Head of caudate nucleus (tissue), 42 donors: ENCODE measurements at places on chromosomes 12 and 14.

DNA sequence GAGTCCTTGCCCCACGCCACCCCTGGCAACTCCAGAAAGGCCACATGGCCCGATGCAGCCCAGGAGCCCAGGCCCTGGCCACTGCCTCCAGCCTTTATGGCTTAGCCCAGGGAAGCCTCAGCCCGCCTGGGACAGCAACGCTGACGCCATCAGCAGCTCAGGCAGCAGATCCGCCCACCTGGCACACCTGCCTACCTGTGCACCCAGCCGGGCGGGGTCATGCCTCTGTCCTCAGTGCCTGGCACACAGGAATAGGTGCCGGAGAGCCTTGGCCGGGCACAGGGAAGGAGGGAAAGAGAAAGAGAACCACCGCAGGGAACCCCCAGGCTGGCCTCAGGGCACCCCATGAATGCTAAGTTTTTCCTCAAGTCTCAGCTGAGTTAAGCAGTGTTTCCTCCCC, 21.1 kb downstream of the BEGAIN start:
- no peak for DNase-seq

GRCh38 chr12:4789776-4790175, 69.6 kb downstream of the GALNT8 start:
- DNase-seq = no peak

DNA sequence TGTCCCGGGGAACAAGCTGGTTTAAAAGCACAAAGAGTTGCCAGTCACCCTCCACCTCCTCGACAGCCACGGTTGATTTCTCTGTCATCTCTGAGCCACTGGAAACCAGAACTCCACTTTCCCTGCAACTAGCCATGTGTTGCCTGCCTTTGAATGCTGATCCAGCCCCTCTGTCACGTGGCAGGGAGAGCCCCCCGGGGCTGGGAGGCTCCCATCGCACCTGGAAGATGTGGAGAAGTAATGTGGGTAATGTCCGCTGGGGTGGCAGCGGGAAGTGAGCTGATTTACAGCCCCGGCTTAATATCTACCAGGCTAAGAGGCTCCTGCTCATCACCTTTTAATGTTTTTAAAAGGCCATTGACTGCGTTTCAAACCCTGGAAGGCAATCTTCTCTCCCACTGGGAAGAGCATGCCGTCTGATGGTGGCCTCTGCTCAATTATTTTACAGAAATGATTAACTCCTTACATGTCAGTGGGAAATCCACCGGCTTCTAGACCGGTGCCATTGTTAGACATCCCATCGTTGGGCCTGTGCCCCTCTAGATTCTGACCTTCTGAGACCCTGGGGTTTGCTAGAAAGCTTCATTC, 7.4 kb downstream of the PRIMA1 start:
- no peak for DNase-seq

- DNase-seq = peak; percentile 79
Observed at GRCh38 chr14:92952481-92953298, 29.7 kb downstream of the CHGA start.

DNA sequence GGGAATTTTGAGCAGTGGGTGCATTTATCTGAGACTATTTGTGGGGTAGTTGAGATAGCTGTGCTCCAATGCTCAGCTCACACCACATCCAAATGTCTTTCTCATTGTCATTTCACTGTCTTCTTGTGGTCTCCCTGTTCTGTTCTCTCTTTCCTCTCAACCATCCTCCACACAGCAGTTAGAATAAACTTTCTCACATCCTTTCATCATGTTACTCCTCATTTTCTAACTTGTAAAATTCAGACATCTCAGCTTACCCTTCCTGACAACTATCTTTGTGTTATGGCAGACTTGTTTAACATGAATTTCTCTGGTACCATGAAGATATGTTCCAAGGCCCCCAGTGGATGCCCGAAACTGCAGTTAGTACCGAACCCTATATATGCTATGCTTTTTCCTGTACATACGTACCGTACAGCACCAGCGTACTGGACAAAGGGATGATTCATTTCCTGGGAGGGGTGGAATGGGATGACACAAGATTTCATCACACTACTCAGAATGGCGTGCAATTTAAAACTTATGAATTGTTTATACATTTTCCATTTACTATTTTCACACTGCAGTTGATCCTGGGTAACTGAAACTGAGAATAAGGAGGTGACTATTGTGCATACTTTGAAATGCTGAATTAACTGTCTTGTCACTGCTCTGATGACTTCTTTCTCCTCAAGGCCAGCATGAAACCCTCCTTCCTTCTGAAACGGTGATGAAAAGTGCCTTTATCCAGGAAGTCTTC, 177.1 kb upstream of the SLC38A2 start:
- DNase-seq = no peak

- no peak for DNase-seq
Observed at GRCh38 chr14:92973798-92974372, 50.9 kb downstream of the CHGA start.

DNA sequence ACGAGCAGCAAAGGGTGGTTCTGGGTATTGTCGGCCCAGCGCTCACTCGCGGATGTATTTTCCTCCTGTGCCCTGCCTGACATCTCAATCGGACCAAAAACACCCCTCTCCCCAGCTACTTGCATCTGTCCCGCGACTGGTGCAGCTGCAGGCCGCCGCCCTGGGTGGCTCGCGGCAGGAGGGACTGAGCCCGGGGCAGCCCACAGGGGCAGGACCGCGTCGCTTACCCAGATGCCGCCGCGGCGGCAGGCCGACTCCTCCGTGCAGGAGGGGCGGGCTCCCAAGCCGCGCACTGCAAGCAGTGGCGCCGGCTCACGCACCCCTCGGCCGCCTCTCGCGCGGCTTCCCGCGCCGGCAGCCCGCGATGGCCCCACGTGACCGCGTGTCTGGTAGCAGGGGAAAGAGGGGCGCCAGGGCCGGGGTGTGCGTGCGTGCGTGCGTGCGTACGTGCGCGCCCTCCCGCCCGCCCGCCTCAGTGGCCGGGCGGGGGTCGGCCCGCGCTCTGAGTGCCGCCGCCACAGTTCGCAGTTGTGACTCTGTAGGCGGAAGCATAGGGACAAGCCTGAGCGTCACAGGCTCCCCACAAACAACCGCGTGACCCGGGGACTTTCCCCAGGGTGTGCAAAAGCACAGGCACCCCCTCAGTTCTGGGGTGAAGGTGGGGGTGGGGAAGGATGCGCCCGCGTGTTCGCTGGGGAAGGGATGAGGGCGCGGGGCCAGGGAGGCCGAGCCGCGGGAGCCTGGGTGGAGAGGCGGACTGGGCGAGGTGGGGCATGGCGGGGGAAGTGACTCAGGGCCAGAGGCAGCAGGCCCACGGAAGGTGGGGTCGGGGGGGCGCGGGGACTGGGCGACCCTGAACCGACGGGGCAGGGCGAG, at the start of gene ZBTB25:
Gene ZBTB25 (minus strand): TSS at position 405 of the 876 bp plus-strand sequence. CDS start 13,305 bp downstream, outside the sequence.
- DNase-seq = peak; percentile 92

- no peak for DNase-seq
Observed at GRCh38 chr12:2775431-2775830, 19.3 kb upstream of the FKBP4 start.

DNA sequence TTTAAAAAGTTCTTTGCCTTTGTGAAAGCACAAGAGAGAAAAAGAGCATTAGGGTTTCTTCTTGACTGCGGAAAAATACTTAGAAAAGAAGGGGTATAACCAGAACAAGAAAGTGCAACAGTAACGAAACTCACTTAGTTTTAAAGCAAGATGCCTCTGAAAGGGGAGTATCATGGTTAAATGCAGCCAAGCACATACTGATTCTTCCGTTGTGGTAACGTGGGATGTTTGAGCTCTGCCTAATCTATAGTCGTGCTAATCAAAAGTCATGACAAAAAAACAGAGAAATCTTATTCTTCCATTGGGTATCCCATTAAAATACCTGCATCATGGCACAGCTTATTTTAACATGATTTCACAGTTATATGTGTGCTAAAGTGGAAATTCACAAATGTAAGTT, 187.8 kb upstream of the LRFN5 start:
- DNase-seq = no peak

GRCh38 chr12:125100551-125101434, 35.6 kb downstream of the AACS start:
- no peak for DNase-seq

- no peak for DNase-seq
Observed at GRCh38 chr14:76719666-76720065, 41.6 kb upstream of the VASH1 start.

DNA sequence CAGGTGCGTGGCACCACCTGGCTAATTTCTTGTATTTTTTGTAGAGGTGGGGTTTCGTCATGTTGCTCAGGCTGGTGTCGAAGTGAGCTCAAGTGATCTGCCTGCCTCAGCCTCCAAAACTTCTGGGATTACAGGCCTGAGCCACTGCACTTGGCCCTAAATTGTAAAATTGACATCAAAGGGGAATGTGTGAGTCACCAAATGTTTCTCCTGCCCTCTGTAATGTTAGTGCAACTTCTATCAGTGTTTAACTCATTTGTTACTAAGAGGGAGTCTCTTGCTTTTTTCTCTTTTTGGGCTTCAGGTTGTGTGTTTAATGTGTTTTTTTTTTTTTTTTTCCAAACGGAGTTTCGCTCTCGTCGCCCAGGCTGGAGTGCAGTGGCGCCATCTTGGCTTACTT, 2.3 kb downstream of the TULP3 start:
- no peak for DNase-seq

DNA sequence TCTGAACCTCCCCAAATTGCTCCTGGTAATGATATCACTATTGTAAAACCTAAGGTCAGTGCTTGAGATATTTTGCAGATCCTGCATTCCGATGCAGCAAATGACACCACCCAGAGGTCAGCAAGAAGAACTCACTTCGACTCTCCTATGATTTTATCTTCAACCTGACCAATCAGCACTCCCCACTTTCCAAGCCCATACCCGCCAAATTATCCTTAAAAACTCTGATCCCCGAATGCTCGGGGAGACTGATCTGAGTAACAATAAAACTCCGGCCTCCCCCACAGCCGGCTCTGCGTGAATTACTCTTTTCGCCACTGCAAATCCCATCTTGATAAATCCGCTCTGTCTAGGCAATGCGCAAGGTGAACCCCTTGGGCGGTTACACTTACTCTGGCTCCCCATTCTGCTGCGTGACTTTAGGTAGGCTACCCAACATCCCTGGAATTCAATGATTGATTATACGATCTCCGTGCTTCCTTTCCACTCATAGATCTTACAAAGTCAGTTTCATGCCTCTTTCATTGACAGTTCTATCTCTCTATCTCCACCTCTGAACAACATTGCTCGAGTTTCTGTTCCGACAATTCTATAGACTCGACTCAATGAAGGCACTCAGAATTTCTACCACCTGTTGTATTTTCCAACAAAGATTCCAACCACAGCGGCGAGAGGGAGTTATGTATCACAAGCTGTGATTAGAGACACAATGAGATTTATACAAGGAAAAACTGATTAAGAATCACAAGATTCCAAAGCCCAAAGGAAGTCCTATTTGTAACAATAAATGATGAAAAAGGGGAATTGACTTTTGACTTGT, 939 bp downstream of the NPC2 start:
- no peak for DNase-seq

DNA sequence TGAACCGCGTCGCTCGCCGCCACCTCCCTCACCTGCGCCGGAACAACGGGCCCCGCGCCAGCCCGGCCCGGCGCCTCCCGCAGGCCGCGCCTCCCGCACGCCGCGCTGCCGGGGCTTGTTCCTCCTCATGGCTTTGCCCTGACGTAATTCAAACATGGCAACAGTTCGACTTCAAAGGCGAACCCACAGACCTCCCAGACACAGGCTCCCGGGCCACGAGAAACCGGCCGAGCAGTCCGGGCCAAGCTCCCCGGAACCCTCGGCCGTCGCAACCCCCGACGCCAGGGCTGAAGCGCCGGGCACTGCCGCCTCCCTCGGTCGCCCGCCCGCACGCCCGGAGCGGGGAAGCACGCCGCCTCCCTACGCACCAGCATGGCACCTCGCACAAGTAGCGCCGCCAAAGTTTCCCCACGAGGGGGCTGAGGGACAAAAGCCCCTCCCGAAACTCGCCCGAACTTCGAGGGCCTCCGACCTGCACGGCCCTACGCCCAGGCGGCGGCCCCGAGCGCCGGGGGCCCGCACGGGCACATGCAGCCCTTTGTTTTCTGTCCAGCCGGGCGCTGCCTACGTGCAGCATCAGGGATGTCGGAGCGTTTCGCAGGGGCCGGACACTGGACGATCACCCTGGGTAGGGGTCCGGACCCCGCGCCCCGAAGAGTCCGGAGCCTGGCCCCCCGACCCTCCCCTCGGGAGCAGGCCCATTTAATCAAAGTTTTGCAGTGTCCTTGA, 1.7 kb downstream of the SINHCAF start:
- DNase-seq = peak; percentile 63

DNA sequence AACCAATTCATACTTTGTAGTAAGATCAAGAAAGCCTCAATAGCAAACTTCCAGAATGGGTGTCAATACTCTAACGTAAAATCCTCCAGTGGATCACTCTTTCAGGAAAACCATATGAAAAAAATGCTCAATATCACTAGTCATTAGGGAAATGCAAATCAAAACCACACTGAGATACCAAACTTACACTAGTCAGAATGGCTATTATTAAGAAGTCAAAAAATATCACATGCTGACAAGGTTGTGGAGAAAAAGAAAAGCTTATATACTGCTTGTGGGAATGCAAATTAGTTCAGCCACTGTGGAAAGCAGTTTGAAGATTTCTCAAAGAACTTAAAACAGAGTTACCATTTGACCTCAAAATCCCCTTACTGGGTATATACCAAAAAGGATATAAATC, 49.5 kb upstream of the ATXN7L3B start:
- no peak for DNase-seq

GRCh38 chr12:91667694-91668093, 478.0 kb downstream of the BTG1 start:
- DNase-seq = no peak

DNA sequence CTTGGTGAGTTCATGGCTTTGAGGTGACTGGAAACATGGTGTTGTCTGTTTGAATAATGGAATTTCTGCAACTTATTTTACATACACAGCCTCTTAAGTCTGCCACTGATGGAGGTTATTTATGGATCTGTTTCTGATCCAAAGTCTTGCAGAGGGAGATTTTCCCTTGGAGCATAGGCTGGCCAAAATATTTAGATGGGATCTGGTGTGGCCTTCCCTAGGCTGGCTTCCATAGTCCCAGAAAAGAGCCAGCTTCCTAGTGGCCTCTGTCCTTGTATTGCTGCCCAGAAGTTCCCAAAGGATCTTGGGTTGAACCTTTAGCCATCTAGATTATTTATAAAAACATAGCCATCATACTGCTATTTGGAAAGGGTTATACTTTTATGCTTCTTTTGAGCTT, 491.1 kb upstream of the RGS6 start:
- DNase-seq = no peak

DNA sequence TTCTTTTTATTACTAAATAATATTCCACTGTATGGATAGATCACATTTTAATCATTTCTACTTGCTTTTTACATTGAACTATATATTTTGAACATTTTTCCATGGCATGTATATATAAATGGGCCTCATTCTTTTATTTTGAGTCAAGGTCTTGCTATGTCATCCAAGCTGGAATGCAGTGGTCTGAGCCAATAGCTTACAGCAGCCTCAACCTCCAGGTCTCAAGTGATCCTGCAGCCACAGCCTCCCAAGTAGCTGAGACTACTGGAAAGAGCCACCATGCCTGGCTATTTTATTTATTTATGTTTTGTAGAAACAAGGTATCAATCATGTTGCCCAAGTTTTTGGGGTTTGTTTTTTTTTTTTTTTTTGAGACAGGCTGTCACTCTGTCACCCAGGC, 7.6 kb downstream of the FCF1 start:
- DNase-seq = no peak

- no peak for DNase-seq
Observed at GRCh38 chr12:94817695-94818075, 167.3 kb upstream of the TMCC3 start.

- no peak for DNase-seq
Observed at GRCh38 chr12:123049398-123050240, 69.1 kb downstream of the ARL6IP4 start.
